ENCODE measurements at places on chromosomes 5 and 9.
A peak's percentile ranks its signal among the peaks of the same experiment; 100 is the strongest.

DNA sequence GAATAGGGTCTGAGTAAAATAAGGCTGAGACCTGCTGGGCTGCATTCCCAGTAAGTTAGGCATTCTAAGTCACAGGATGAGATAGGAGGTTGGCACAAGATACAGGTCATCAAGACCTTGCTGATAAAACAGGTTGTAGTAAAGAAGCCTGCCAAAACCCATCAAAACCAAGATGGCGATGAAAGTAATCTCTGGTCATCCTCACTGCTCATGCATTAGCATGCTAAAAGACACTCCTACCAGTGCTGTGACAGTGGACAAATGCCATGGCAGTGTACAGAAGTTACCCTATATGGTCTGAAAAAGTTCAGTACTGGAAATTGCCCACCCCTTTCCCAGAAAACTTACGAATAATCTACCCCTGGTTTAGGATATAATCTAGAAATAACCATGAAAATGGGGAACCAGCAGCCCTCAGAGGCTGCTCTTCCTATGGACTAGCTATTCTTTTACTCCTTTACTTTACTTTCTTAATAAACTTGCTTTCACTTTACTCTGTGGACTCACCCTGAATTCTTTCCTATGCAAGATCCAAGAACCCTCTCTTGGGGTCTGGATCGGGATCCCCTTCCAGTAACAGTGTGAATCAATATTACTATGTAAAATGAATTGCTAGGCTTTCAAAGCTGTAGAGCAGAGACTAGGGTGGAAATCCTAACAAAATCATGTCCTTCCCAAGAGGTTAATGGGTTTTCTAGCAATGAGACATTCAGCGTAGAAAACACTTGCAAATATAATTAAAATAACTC, 257.8 kb downstream of the KIAA0825 start:
- no peak for DNase-seq

DNA sequence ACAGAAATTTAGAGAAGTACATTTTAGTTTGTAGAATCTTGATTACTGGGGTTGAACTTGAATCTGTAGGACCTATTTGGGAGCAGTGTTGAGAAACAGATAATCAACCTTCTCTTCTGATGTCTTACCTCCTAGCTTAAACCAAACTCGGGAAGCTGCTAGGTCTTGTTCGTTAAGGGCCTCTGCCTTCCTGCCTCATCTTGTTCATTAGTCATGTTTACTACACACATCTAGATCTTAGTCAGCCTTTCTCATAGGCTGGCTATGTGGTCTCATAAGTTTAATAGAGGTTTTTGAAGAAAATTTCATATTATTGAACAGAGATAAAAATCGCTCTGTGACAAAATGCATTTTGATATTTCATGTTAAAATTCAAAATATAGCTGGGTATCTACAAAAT, 331.0 kb upstream of the EDIL3 start:
- DNase-seq: no peak

DNA sequence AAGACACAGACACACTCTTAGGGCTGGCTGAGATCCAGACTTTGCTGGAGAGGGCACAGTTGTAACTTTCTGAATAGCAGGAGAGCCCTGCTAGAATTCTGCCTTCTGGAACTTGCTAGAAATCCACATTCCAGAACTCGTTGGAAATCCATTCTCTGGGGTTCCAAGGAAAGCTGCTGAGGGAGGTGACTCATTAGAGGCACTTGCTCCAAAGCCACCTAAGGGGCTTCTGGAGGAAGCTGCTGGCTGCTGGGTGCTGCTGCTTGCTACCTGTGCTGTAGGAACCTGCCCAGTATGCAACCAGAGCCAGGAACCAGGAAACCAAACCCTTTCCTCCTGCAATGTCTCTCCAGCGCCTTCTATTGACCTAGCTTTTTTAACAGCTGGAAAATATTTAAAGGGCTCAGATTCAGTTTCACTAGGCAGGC, 4.1 kb upstream of the TLE4 start:
- DNase-seq: no peak

DNA sequence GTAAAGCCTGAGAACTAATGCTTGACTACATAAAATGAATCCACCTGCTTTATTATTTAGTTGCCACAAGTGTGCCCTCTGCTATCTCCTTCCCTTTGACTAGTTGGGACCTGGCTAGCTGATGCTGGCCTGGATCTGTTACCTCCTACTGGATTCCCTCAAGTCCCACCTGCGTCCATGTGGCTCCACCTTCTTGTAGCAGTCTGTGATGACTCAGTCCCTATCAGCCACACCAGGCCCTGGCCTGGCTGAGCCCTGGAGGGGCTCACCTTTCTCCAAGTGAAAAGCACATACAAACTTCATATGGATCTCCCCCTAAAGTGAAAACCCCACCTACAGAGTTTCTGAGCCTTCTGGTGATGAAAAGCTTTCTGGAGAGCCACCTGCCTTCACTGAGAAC, 611.4 kb downstream of the SEMA5A start:
- no peak for DNase-seq

DNA sequence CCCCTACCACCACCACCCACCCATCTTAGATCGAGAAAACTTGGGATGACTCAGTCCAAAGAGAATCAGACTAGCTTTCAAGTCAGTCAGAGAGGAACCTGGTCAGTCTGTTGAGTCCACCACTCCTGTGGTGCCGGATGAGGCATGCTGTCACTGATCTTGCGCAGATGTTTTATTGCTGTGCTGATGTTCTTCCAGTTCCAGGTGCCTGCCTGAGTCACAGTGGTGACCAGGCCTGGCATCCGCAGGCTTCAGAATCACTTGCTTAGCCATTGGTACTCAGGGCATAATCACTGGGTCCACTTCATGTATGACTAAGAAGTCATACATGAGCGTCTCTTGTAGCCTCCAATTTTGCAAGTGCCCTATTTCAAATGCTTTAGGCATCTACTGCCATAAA, 114.1 kb downstream of the MUSK start:
- no peak for DNase-seq

DNA sequence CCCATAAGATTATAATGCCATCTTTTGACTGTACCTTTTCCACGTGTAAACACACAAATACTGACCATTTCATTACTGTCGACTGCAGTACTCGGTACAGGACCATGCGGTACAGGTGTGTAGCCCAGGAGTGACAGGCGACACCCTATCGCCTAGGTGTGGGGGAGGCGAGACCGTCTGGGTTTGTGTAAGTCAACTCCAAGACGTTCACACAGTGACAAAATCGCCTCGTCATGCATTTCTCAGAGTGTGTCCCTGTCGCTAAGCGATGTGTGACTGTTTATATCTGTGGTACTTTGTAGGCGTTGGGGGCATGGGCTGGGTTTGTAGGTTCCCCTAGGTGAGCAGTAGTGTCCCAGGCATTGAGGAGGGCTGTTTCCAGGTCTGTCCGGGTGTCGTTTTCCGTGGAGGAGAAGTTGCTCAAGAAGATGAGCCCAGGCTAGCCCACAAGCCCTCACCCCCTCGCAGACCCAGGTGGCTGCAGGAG, 20.3 kb downstream of the NEK6 start:
- DNase-seq: no peak

DNA sequence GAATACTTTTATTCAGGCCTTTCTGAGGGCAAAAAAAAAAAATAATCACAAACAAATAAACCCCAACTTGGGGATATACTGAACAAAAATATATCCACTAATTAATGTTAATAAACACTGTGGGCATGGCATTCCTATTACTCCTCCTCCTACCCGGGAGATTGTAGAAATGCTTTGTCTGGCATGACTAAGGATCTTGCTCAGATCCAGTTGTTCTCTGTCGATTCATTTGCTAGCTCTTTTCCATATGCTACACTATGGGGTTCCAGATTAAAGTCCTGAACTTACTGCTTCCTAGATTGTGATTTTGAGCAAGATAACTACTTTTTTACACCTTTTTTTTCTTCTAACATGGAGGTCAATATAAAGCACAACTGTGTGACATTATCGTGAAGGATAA, 102.2 kb upstream of the PRR16 start:
- no peak for DNase-seq

DNA sequence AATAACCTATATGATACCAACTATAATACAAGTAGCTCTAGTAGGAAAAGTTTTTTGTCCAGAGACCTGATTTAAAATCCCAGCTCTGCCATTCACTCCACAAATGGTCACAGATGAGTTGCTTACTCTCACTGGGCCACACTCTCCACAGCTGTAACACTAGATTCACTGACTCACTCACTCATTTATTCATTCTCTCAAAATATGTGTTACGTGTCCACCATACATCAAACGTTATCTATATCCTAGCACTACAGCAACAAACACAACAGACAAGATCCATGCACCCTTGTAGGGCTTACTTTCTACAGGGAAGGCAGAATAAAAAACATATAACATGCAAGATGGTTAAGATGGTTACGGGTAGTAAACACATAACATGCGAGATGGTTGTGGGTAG, 146.3 kb downstream of the CDK5RAP2 start:
- DNase-seq: no peak

DNA sequence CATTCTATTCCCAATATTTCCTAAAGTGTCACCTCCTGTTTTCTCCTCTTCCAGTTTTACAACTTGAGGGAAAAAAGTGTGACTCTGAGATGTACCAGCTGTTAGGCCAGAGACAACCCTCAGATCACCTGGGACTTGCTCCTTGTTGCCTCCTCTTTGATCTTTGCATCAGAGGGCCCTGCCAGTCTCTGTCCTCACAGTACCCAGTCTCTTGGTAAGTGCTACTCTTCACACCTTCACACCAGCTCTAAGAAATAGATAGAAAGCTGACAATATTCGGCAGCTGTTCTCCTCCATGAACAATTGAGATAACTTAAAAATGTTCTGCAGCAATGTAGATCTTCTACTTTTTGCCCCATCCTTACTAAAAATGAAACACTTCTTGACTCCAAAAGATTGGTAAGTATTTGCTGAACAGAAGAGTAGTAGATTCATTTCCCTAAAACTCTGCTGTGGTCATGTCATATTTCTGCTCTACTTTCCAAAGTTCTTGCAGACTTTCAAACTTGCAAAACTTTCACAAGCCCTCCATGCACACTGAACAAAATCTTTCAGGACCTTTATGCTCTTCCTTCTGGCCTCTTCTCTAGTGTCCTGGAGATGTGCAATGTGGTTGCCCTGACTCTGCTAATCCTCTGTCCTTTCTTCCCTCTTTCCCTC, 188.6 kb downstream of the SNX18 start:
- no peak for DNase-seq

GRCh38 chr5:1776831-1777230, 22.8 kb downstream of the MRPL36 start:
- DNase-seq: no peak

DNA sequence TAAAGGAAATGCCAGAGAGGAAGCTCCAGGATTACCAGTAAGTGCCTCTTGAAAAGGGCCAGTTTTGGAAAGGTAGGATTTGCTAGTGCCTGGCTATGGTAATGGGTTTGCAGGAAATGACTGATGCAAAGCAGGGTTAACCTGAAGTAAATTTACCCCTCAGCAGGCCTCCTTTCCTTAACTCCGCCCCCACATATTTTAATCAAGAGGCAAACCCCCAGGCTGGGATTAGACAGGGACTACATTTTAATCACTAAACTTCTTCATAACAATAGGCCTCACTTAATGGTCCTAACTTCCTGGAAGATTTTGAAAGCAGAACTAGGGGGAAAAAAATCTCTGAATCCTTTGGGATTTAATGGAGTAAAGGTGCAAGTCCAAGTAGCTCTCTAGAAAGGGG, 10.2 kb upstream of the SLC1A3 start:
- DNase-seq: no peak

- no peak for DNase-seq
These were observed 7.6 kb downstream of the PAM start for GRCh38 chr5:102762562-102763227.

DNA sequence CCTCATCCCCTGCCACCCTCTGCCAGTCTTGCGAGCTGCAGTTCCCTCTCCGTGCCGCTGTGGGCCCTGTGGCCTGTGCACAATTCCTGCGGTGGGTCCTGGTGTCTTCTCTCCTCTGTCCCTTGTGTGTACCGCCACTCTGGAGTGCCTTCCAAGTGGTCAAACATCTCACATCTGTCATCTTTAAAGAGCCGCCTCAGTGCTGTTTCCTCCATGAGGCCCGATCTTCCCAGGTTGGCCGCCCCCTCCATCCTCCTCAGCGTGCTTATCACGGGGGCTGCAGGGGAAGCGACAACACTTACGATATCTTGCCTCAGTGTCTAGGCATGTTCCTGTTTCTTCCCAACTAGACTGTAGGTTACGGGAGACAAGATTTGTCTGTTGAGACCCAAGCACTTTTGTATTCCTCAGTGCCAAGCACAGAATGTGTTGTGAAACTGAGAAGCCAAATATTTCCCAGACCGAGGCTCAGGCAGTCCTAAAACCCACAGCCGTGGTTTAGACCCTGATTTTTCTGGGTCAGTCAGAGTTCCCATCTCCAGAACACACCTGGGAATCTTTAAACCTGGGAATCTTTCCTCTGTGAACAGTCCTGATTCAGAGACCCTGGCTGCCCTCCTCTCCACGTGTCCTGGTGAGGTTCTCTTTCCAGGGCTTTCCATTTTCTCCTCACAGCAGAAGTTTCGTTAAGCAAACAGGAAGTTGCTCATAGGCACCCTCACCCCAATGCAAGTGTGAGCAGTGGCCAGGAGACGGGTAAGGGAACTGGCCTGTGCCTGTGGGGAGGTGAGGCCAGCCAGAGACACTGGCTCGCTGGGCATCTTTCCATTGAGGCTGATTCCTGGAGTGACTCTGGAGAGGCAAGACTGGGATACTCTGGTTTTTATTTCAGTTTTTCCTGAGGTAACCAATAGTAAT, 28.8 kb downstream of the SLC46A2 start:
- DNase-seq: peak; percentile 68

DNA sequence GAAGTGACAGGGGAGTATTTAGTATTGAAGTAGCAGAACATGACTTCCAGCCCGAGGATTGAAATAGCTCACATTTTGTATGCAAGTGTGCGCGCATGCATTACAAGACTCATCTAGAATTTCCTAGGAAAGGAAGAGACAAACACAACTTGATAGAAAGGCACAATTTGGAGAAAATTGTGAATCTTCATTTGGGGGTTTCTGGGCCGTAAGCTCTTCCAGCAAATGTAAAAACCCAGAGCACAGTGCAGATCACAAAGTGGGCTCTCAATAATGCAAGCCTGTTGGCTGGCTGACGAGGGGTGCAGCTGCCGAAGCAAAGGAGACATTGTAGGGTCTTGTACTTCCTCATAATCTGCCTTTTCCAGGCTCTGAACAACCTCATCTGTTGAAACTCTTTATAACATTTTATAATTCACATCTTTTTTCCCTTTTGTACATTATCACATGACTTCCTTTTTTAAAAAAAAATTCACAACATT, 109.0 kb downstream of the BAAT start:
- DNase-seq: no peak

- no peak for DNase-seq
These were observed 45.8 kb downstream of the DYNC2I2 start for GRCh38 chr9:128610897-128611296.

DNA sequence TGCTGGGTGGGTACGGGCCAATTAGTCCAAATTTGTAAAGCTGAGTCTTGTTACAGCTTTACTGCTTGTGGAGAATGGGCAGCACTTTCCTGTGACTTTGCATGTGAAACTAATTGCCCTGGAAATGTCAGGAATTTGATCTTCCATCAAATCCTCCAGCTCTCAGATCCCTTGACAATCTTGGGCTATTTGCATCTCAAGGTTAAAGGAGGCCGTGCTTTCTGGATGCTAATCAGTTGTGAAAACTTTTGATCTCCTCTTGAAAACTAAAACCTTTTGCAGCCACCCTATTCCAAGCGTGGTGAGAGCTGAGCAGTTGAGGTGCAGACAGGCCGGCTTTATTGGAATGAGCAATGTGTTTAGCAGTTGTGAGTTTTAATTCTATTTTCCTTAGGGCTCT, 68.0 kb upstream of the CLINT1 start:
- no peak for DNase-seq

- no peak for DNase-seq
These were observed 172.4 kb downstream of the HINT1 start for GRCh38 chr5:130992621-130993020.
